ENCODE measurements at places on chromosomes 2 and 18. TPM values are rescaled to one million over a fixed set of nuclear protein-coding genes. Genes with fewer than 3 reads are reported as not detected.

DNA sequence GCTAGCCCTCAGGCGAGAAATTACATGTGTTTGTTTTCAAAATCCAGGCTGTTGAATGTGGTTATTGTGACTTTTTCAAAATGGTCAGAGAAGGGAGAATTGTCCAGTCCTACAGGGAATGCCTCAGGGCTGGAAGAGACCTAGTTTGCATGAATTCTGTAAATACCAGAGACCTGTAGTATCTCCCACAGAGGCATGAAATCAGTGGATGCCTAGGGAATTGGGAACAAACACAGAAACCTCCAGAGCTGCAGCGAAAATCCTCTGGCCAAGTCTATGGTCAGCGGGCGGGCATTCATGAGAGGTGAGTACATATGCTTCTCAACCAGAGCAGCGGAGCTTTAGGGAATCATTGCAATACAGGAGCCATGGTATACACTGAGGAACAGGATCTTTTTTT is 1596.5 kb upstream of the NXPH2 start:
- H3K4me3 ChIP-seq, result no peak overlapping the region
- H3K36me3 ChIP-seq, result no peaks in the 10 kb centered on the region
- H3K27me3 ChIP-seq, result no peaks in the 10 kb centered on the region

DNA sequence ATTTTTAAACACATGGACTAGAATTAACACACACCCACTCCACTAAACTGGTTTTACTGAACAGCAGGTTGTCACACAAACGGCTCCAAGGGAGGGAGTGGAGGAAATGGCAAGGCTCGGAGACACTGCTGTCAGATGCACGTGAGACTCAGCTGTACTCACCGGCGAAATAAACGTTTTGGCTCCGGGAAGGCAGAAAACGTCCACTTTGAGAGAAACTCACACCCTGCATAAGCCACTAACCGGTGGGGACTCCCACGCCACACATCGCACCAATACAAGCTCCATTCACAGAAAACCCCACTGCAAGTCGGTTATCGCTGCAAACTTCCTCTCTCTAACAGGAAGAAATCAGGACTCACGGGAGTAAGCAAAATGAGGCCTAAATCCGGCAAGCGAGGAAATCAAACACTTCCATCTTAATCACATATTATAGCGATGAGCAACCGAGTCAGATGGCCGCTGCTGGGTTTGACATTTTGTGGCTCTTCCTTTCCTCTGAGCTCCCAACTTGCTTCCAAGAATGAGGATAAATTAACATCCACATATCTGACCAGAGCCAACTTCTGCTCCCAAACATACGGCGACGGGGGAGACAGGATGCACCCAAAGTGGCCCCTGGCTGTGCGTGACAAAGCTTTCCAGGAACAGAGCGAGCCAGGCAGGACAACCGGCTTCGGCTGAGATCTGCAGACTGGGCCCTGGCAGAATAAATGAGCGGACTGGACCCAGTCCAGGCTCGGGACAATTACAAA is 63.5 kb downstream of the HDAC4 start:
- no peak for DNase-seq
- peaks cover 15% of the 10 kb centered on the region for H3K36me3 ChIP-seq
- H3K27ac ChIP-seq, result no peak overlapping the region
- H3K4me1 ChIP-seq, result no peaks in the 10 kb centered on the region
- H3K27me3 ChIP-seq, result no peaks in the 10 kb centered on the region
- H3K4me3 ChIP-seq, result no peak overlapping the region

DNA sequence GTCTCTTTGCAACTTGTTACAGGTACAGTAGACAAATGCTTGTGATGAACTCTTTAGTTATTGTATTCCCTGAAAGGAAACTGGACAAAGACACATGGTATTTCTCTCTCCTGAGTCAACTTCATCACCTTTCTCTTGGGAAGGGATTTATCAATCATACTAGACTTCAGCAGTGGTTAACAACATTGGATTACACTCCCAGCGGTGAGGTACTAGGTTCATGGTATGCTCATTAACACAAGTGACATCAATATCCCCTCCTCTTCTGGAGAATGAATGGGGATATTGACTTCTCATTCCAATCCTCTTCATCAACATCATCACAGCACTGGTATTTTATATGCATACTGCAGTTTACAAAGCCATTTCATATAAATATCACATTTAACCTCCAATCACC is 574.6 kb downstream of the ERBB4 start:
- H3K36me3 ChIP-seq, result no peaks in the 10 kb centered on the region
- no peak overlapping the region for H3K27ac ChIP-seq
- H3K4me3 ChIP-seq, result no peak overlapping the region
- no peaks in the 10 kb centered on the region for H3K4me1 ChIP-seq
- DNase-seq, result no peak
- no peaks in the 10 kb centered on the region for H3K27me3 ChIP-seq

DNA sequence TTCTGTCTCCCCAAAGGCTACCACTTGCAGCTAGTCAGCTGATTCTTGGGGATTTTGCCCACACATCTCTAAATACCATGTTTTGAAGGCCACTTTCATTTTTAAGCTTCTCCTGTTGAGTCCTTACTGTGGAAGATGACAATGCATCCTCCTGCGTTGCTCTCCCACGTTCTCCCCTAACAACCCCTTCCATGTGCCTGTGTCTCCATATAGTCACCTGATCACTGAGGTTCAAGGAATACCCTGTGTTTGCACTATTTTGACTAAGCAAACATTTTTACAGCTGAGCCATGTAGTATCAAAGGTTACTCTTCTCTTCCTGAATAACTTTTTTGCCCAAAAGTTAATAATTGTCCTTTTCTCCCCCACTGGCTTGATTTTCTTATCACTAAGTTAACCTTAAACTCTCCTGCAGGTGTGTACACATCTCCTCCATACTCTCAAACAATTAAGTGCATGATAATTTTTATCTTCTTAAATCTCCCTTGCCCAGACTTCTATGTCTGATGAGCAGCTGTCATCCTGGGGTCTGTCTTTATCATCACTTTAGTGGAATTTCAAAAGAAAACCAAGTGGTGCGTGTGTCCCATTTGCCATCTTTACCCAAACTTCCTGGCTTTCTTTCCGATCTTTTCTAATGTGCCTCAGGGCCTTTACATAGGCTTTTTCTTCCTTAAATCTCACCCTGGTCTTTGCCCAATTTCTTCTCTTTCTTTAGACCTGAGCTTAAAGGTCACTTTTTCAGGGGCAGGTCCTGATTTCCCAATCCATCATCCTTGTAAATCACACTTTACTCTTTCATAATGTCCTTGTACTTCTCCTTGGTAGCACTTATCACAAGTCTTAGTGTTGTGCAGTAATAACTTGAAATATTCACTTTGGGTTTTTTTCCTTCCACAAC is 85.2 kb upstream of the SPATS2L start:
- DNase-seq, result no peak
- H3K27ac ChIP-seq, result no peak overlapping the region
- no peak overlapping the region for H3K4me3 ChIP-seq
- no peaks in the 10 kb centered on the region for H3K27me3 ChIP-seq

GRCh38 chr2:20424300-20425290 is 22.3 kb upstream of the RHOB start:
- H3K27me3 ChIP-seq, result no peaks in the 10 kb centered on the region
- no peak overlapping the region for H3K27ac ChIP-seq
- peak; percentile 20 for DNase-seq
- H3K4me1 ChIP-seq, result no peaks in the 10 kb centered on the region
- no peaks in the 10 kb centered on the region for H3K36me3 ChIP-seq
- no peak overlapping the region for H3K4me3 ChIP-seq

- peaks cover 34% of the 10 kb centered on the region for H3K36me3 ChIP-seq
- no peak overlapping the region for H3K4me3 ChIP-seq
- no peaks in the 10 kb centered on the region for H3K4me1 ChIP-seq
These were observed 197.2 kb downstream of the GLI2 start for GRCh38 chr2:120932881-120933280.

GRCh38 chr2:66839551-66840320 is 404.8 kb downstream of the MEIS1 start:
- no peak overlapping the region for H3K4me3 ChIP-seq
- no peak for DNase-seq
- no peaks in the 10 kb centered on the region for H3K4me1 ChIP-seq
- H3K27me3 ChIP-seq, result no peaks in the 10 kb centered on the region
- no peak overlapping the region for H3K27ac ChIP-seq
- no peaks in the 10 kb centered on the region for H3K36me3 ChIP-seq

DNA sequence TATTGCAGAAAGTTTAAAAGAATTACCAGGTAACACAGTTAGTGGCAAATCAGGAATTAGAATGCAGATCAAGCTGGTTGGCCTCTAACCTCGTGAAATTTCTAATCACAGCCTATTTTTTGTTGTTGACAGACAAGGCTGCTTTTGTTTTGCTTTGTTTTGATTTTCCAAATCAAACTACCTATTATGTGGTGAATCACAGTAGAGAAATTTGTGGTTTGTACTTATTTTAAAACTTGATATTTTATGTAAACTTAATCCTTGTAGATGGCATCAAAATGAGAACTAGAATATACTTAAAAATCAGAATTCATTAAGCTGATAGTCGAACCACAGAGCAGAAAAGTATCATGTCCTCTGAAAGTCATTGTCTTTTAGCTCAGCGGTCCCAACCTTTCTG is 258.1 kb downstream of the CTNNA2 start:
- H3K36me3 ChIP-seq, result no peaks in the 10 kb centered on the region
- no peak overlapping the region for H3K27ac ChIP-seq
- no peaks in the 10 kb centered on the region for H3K27me3 ChIP-seq
- no peak overlapping the region for H3K4me3 ChIP-seq
- DNase-seq, result no peak

The MAT2A gene
- total RNA-seq, result 459 TPM

The SERPINB12 gene
- not detected for total RNA-seq

The SKOR2 gene
- 0.18 TPM for total RNA-seq

The GAD1 gene
- 1.8 TPM for total RNA-seq

The CHRNA1 gene
- total RNA-seq, result not detected

Data from H9 (cell line).